ENCODE measurements at places on chromosomes 4 and X. TPM values are rescaled to one million over a fixed set of nuclear protein-coding genes. Genes with fewer than 3 reads are reported as not detected.

- DNase-seq = peak; percentile 86
Measured at GRCh38 chr4:10018818-10019461, 2.4 kb downstream of the SLC2A9 start.

SHROOM3 gene
- polyA plus RNA-seq = 33.8 TPM

- DNase-seq = no peak
Measured at GRCh38 chr4:183602557-183603027, 56.4 kb downstream of the RWDD4 start.

ADH5 gene
- polyA plus RNA-seq = 221 TPM

DNA sequence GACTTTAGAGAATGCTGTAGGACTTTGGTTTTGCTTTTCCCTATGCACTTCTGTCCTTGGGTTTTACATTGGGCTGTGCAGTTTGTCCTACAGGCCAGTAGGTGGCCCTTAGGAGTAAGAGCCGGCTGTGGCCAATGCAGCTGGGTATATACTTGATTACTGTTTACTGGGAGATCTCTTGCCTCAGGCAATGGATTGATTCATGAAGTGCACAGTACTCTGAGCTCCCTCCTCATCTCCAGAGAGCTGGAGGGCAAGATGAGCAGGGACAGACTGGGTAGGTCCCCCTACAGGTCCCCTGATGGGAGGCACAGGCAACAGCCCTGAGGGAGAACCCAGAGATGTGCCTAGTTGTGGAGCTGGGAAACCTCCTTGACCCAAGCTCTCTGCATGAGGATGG, 103.8 kb upstream of the QRFPR start:
- no peak for DNase-seq

- DNase-seq = no peak
Measured at GRCh38 chrX:120774606-120775005, 101.1 kb downstream of the CT47B1 start.

DNA sequence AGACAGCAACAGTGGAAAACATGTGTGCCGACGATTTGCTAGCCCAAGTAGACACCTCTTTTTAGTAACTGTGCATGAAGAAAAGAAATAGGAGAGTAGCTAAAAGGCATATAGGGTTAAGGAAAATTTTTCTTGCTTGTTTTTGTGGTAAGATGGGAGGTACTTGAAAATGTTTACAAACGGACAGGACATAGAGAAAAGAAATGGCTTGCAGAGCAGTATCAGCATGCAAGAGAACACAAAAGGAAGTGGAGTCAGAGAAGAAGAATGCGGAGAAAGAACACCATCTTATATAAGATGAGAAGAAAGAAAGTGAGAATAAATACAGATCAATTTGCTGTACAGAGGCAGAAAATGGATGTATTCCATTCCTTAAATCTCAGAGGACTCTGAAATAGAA, 263.7 kb upstream of the ETNPPL start:
- DNase-seq = no peak

Data from left renal pelvis (tissue), 4 donors.